ENCODE measurements at places on chromosomes 11 and 22.

DNA sequence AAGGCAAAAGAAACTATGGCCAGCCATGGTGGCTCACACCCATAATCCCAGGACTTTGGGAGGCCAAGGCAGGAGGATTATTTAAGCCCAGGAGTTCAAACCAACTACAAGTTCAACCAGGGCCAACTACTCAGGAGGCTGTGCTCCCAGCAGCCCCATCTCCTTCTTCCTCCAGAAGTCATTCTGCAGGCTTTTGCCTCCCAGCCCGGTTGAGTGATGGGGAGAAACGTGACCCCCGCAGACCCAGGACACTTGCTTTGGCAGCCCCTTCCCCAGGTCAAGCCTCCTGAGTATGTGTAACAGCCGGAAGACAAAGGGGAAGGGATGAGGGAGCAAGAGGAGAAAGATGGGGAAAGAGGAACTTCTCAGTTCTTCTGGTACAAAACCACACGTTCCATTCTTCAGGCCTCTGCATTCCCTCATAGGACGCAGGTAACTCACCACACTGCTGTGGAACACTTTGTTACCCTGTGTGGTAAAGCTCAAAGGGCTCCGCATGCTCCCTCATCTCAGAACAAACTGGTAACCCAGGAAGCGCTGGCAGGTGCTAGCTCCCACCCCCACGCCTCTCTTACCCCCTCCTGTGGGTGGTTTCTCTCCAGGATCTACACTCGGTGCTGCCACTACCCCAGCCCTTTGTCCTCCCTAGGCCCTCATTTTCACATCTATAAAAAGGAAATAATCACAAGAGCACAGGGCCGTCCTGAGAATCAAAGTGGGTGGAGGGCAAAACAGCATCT is 4.0 kb downstream of the SULT4A1 start:
- DNase-seq = no peak

- no peak for DNase-seq
Observed at GRCh38 chr11:92852229-92852628, 117.2 kb upstream of the MTNR1B start.

GRCh38 chr11:118252688-118253087 is 523 bp upstream of the MPZL3 start:
- no peak for DNase-seq

DNA sequence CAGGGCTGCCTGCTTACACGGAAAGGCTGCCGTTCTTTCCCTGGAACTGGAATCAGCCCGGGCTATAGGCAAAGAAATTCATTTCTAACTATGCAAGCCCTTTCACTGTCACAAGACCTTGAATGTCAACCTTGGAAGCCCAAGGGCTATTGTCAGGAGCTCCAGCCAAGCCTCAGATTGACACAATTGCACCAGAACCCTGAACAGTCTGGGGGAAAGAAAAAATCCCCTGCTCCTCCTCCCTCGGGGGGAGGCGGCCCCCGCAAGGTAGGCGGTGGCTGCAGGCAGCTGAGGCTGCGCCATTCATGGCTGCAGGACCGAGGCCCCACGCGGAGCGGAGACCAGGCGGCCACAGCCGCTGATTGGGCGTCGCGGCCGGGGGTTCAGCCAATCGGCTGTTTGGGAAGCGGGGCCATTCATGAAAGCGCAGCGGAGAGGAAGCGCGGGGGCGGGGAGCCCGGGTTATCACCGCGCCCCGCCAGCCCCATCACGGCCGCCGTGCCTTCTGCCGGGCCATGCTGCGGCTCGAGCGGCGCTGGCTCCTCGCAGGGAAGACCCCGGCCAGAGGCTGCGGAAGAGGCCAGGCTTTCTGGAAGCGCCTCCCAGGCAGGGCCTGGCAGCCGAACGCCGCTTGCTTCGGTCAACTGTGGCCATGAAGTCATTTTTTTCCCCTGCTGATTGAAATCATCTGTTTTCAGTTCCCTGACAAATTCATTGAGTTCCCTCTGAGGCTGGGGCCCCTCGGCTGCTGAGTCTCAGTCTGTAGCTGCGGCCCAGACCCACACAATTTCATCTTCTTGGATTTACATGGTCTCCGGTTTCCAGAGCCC is 38.1 kb upstream of the LINC01488 start:
- DNase-seq = peak; percentile 23

DNA sequence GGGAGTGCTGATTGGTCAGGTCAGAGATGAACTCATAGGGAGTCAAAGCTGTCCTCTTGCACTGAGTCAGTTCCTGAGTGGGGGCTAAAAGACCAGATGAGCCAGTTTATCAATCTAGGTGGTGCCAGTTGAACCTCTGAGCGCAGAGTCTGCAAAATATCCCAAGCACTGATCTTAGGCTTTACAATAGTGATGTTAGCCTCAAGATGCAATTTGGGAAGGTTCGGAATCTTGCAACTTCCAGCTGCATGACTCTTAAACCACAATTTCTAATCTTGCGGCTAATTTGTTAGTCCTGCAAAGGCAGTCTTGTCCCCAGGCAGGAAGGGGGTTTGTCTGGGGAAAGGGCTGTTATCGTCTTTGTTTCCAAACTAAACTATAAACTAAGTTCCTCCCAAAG is 92.3 kb upstream of the PARVA start:
- no peak for DNase-seq

DNA sequence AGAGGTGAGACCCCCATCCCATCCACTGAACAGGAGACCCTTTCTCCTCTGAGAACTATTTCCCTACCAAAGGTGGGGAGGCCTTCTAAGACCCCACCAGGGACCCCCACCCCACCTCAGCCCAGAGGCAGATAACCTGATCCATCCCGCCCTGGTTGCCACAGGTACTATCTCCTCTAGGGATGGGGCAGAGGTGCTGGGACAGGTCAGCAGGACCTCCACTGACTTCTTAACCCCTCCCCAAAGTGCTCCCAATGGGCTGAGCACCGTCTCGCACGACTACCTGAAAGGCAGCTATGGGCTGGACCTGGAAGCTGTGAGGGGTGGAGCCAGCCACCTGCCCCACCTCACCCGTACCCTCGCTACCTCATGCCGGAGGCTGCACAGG is 4.3 kb downstream of the INPPL1 start:
- no peak for DNase-seq

DNA sequence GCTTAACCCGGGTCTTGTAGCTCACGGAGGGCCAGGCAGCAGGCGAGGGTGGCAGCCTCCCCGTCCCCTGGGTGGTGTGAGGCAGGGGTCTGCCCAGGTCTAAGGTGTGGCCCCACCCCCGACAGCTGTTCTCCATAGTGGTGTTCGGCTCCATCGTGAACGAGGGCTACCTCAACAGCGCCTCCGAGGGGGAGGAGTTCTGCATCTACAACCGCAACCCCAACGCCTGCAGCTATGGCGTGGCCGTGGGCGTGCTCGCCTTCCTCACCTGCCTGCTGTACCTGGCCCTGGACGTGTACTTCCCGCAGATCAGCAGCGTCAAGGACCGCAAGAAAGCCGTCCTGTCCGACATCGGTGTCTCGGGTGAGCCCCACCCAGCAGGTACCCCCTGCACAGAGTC is 24.4 kb downstream of the SYNGR1 start:
- no peak for DNase-seq

- no peak for DNase-seq
Observed at GRCh38 chr22:23823331-23823791, 15.4 kb downstream of the DERL3 start.

DNA sequence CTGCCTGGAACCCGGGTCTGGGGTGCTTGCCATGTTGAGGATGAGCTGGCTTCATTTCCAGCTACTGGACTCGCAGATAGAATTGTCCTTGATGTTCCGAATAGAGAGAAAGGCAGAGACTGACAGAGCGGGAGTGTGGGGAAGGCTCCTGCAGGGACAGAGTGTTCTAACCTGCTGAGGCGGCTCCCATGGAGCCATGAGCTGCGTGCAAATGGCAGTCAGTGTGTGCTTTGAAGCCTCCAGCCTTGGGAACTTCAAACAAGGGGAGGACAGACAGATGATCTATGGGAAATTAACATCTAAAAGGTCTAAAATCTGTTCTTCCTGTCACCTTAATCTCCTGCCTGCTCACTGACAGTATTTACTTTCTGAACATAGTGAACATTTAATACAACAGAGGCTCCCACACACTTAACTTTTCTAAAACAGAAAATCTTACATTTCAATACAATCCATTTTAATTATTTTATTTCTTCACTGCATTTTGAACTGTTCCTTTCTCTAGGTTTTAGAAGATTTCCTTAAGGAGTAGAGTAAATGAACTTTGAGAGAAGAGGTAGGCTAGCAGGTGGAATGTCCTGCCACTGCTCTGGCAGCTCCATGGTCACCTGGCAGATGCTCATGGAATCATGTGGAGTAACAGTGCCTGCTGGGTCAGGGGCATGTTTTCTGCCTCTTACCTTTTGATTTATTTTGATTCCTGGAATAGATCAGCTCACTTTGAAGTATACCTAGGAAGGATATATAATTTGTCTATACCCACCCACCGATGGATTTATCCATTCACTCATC is 481.7 kb downstream of the NTM start:
- no peak for DNase-seq

DNA sequence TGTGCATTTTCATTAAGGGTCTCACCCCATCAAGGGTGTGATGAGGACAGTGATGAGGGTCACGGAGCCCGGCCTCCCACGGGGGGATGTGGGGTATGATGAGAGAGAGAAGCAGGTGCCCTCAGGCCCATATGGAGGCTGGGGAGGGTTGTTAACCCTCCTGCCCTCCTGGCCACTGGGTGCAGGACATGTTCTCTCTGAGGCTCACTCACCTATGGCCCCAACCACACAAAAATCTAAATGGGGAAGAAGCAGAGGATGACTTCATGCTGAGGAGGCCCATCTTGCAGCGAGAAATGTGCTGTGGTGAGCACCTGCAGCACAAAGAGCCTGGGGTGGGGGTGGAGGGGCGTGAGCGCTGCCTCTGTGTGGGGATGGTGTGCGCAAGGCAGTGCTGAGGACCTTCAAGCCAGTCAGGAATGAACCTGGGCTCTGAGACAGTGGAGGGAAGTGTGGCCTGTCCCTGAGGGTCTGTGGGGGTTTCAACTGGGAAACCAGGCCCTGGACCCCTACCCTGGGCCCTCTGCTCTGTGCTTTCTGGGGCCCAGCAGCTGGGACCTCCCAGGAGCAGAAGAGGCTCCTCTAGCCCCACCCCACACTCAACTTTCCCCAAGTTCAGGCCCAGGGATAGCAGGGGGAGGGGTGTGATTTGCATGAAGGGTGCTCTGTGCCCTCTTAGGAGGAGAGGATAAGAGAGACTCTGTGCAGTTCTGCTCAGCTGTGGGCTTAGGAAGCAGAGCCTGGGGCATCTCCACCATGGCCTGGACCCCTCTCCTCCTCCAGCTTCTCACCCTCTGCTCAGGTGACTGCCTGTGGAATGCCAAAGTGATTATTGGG is 43.0 kb upstream of the TOP3B start:
- no peak for DNase-seq

DNA sequence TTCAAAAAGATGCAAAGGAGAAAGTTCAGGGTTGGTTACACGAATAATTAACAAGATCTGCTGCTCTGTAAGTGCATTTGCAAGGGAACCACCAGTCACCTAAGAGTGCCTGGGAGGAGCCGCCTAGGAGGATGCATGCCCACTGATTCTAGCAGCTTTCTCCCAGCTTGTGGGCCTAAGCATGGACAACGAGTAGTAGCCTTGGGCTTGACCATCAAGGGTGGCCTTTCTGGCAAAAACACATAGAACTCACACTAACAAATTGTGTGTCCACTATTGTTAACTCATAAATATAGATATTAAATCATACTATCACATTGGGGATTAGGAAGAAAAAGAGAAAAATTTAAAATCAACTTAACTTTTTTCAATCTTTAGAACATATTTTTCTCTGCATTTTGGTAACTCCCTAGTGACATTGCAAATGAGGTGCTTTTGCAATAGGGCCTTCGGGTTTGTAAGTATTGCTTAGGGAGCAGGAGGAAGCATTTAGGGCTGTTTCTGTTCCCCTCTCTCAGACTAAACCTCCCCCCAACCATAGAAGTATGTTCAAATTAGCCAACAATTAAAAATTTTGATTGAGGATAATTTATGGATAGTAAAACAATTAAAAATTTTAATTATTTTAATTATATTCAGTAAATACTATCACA is 57.3 kb upstream of the CEP295 start:
- DNase-seq = no peak

- DNase-seq = no peak
Observed at GRCh38 chr11:16973338-16973964, 40.8 kb downstream of the PLEKHA7 start.

GRCh38 chr11:33690290-33691065 is 10.1 kb downstream of the C11orf91 start:
- no peak for DNase-seq

- no peak for DNase-seq
Observed at GRCh38 chr11:1555713-1556153, 16.3 kb downstream of the DUSP8 start.

DNA sequence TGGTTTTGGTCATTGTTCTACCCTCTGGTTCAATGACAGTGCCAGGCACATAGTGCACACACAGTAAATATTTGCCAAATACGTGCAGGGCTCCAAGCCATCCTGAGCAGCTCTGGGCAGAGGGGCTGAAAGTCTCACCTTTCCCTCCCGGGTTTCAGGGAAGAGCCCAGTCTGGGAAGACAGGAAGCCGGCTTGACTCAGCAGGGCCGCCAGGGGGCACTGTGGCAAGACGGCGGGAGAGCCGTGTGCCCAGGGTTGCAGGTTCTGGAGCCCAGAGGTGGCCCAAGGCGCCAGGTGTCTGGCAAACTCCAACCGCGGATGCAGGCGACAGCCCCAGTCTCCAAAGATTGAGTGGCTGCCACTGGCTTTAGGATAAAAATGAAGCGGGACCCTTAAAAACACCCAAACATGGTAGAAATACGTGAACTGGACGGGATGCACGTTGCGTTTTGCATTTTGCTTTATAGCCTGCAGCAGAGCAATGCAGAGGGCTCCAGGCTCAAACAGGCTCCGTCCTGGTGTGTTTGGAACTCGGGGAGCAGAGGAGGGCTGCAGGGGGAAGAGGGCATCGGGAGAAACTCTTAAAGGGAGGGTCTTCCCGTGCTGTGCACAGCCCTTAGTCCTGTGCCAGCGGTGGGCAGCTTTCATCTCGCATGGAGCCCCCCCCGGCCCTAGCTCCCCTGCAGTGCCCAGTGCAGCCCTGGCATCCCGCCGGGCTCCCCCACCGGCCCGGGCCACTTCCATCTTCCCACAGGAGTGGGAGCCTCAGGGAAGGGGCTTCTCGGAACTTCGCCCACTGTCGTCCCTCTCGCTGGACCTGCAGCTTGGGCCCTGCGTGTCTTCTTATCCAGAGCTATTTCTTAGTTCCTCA is 10.7 kb downstream of the KRTAP5-5 start:
- DNase-seq = no peak

DNA sequence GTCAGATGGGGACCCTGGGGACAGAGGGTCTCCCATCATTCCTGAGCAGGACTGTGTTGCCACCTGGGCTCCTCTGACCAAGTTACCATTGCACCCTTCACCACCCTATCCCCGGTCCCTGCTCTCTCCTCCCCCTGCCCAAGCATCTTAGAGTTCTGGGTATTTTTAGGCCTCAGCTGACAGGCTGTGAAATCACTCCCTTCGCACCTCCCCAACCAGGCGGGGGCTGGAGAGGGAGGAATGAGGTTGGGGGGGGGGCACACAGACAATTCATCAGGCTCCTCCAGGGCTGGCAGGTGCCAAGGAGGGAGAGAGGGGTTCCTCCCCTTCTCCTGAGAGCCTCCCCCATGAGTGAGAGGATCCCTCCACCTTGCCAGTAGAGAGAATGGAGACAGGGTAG is 9.0 kb downstream of the SYT7 start:
- DNase-seq = no peak

All from T-helper 1 cell (primary cell).